Natural killer cell (primary cell): ENCODE measurements at places on chromosomes 2 and 18. TPM values are rescaled to one million over a fixed set of nuclear protein-coding genes. Genes with fewer than 3 reads are reported as not detected.

The FOXD4L1 gene
- total RNA-seq = not detected

DNA sequence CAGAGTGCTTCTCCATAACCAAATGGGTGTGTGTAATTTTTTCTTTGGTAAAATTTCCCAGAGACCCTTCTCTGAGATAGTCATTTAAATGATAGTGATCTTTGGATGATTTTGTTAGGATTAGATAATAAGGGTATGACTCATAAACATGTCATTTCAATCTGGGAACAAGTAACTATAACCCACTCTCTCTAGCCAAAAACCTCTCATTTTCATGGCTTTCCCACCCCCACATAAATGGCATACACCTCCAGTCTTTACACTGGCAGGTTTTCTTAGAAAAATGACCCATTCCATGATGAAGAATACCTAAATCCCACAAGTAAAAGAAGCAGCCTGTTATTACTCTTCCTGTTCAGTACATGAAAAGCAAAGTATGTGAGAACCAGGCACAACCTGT lies 572.0 kb upstream of the ZEB2 start:
- no peak for DNase-seq

DNA sequence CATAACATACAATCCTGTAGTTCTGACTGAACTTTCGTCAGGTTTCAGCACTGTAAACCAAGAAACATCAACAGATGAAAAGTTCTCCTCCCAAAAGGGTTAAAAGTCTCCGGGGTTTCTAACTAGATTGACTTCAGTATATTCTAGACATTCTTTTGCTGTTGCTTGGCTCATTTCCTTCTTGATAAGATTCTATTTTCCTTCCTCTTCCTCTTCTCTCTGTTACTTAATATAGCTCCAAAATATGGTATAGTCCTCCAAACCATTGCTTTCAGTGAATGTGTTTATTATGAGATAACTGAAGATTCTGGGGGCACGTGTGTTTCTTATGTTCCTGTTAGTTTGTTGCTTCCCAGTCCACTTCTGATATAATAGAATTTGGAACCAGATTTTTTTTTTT lies 46.4 kb upstream of the MAP4K3 start:
- DNase-seq = no peak

- DNase-seq = no peak
Observed at GRCh38 chr18:58900015-58900649, 35.5 kb downstream of the ZNF532 start.

- no peak for DNase-seq
Observed at GRCh38 chr2:191869781-191870180, 22.9 kb upstream of the CAVIN2 start.
